Coronary artery (tissue), 2 donors: ENCODE measurements at places on chromosomes 1 and 21.

- DNase-seq: no peak
These were observed 99.4 kb downstream of the FASLG start for GRCh38 chr1:172758259-172758658.

DNA sequence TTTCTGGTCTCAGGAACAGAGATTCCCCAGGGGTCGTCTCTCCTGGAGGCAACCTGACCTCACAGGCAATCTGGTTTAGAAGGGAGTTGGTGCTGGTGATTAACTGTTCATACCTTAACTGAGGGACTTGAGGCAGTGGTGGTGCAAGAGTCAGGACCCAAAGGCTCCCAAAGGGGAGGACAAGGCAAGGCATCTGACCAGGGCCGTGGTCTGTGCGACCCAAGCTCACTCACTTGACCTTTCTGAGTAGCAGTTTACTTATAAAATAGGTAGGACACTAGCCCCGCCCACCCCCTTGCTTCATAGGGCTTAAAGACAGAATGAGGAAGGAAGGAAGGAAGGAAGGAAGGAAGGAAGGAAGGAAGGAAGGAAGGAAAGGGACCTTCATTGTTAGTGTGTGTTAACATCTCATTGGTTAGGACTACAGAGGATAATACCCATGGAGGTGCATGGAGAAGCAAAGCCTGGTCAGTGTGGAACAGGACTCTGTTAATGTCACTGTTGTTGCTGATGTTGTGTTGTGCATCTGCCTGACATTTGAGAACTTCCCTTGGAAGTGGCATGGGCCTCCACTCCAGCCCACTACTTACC lies 4.6 kb upstream of the KCNA2 start:
- no peak for DNase-seq

DNA sequence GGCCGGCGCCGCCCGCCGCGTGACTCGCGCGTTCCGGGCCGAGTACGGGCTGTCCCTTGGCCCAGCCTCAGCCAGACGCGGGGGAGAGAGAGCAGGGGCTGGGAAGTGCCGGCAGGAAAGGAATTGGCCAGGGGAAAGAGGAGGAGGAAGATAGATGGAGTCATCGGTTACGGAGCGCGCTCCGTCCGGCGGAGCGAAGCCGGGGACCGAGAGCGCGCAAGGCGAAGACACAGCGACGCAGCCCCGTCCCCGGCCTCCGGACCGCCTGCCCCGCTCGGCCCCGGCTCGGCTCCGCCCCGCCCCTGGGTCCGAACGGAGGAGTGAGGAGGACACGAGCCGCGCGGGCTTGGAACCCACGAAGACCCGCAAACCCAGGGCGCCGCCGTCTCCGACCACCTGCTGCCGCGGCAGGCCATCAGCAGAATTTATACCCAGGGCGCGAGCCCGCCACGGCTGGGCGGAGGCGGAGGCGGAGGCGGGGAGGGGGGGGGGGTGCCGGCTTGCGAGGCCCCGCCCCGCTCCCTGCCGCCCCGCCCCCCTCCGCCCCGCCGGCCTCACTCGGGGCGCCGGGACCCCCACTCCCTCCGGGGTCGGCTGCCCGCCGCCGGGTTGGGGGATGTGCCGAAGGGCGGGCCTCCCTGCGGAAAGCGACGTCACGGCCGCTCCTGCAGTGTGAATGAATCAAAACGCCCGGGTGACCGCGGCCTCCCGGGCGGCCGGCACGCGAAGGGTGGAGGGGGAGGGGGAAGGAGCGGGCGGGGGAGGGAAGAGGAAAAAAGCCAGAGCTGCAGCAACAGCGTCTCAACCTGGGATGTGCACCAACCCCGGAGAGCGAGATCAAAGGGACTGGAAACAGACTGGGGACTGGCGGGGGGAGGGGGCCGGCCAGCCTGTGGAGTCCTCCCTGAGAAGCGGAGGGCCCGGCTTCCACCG lies at the start of gene LHX4:
LHX4 (plus strand) TSS at position 782 of the 933 bp plus-strand sequence. CDS start 266 bp downstream, outside the sequence.
- DNase-seq: no peak

DNA sequence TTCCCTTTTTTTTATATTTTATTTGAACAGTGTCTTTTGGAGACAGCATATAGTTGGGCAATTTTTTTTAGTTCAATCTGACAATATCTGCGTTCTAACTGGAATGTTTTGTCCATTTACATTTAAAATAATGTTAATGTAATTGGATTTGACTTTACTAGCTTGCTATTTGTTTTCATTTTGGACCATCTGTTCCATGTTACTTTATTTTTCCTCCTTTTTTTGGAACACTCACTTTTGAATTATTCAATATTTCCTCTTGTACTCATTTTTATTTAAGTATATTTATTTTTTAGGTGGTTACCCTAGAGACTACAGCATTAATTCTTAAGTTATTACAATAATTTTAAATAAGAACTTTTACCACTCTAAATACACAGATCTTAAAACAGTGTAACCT lies 62.8 kb upstream of the C1orf87 start:
- DNase-seq: no peak

DNA sequence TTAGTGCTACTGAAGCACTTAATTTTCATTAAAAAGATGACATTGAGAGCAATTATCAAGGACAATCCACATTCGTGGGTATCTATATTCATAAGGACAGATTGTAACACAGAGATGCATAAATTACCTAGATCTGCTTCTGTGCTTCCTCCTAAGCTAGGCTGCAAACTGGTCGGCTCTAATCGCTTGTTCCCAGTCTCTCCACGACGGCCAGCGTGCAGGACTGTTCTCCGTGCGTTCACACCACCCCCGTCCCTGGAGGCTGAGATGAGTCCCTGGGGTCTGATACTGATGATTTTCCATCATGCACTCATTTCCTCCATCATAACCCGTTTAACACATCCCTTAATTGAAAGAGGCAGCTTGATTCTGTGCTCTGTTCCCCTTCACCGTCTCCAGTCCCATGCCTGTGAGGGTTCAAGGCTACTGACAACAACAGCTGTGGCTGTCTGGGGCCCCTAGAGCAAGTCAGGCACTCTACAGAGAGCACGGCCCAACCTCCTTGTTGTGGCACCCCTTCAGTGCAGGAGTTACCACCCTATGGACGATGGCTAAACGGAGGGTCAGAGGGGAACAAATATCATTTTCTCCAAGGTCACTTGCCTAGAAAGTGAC lies 469.6 kb downstream of the NPHP4 start:
- DNase-seq: peak; percentile 33

DNA sequence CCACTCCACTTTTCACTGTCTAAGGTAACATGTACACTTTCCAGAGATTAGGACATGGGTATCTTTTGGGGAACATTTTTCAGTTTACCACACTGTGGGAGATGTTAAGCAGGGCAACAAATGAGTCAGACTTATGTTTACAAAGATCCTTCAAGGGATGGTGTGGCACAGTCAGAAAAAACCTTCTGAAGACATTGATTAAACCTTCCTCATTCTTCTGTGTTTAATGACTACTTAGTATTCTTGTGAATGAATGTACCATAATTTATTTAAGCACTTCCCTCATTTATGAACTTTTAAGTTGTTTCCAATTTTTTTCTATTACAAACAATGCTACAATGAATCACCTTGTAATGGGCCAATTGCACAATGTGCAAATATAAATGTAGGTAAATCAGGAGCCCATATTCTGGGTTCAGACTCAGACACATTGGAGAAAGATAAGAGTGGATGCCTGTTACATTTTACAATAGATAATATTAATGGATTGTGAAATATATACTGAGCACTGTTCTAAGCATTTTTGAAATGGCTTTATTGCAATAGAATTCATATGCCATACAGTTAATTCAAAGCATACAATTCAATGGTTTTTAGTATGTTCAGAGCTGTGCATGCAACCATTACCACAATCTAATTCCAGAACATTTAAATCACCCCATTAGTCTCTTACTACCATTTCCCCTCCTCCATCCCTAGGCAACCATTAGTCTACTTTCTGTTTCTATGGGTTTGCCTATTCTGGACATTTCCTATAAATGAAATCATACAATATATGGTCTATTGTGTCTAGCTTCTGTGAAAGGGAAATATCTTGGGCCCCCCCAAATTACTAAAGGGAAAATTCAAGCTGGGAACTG lies 1.9 kb upstream of the SFT2D2 start:
- no peak for DNase-seq

- no peak for DNase-seq
These were observed 42.3 kb downstream of the MDM4 start for GRCh38 chr1:204558467-204558866.

GRCh38 chr1:11858968-11859871 lies 475 bp upstream of the NPPB start:
- DNase-seq: no peak

DNA sequence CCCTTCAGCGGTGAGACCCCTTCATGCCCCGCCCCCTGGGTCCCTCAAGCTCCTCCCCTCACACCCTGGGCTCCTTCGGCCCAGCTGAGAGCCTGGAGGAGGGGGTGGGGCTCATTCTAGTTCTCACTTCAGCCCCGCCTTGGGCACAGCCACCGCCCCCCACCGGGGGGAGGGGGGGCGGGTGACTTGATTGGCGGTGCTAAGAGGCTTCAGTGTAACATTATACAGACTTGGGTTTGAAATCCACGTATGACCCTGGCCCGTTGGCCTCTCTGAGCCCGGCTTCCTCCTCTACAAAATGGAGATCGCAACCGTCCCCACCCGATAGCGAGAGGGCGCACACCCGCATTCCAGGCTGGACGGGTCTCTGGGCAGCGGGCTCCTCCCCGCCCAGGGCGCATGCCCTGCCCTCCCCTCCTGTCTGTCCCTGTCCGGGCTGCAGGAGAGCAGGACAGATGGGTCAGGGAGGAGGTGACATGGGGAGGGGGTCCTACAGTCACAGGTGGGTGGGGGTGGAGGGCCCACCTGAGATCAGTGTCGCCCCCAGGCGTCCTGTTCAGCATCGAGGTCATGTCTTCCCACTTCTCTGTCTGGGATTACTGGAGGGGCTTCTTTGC lies 5.1 kb downstream of the CLCNKB start:
- no peak for DNase-seq

- DNase-seq: peak; percentile 89
These were observed 9.6 kb upstream of the EPS8L3 start for GRCh38 chr1:109773203-109773899.

DNA sequence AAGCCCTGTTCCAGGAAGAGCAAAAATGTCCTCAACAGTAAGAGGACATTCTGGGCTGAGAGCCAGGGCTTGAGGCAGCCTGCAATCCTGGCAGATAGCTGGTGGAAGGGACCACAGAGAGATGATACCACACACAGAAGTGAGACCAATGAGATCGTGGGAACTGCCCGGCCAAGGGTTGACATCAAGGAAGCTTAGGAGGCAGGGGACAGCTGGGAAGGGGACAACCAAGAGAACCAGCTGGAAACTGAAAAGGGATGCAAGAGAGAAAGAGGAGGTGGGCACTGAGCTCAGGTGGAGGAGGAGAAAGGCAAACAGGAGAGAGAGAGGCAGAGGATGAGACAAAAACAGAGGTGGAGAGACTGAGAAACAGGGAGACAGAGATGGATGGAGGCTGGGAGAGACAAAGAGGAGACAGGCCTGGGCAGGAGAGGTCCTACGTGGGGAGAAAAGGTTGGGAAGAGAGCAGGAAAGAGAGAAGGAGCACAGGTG lies 9.2 kb downstream of the PDZK1IP1 start:
- DNase-seq: no peak

DNA sequence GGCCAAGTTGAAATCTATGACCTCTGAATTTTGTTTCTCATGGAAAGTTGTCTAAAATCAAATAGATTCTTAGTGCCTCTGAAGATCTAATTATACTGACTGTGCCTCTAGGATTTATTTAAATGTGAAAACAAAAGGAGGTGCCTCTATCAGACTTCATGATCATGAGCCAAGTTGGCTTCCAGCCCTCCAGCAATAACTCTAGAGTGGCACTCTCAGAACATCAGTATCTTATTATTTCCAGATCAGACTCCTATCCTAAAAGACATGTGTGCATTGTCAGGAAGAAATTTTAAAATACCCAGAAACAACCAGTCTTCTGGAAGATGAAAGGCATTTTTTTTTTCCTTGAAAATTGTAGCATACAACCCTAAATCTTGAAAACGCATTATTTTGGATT lies 368.0 kb downstream of the PDE4B start:
- no peak for DNase-seq

- DNase-seq: no peak
These were observed 51.7 kb downstream of the CAPZB start for GRCh38 chr1:19433719-19433998.

- DNase-seq: no peak
These were observed 44.7 kb upstream of the MTF2 start for GRCh38 chr1:93034397-93034796.

DNA sequence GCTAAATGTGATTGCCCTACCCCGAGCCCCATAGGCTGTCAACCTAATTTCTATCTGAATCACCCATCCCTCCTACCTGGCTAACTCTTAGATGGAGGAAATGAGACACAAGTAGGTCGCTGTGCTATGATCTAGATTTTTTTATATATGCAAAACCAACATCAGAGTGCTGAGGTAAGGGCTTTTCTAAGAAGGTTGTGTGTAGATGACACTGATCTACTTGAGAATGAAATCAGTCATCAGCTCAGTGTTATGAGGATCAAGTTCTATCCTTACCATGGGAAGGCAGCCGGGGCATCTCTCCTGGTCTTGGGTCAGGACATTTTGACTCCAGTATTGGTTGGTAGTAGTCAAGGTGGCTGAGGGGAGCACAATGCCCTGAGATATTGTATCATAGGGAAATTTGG lies 23.6 kb downstream of the SLAMF1 start:
- DNase-seq: no peak
